ENCODE measurements at places on chromosomes 1 and 21. TPM values are rescaled to one million over a fixed set of nuclear protein-coding genes. Genes with fewer than 3 reads are reported as not detected.

Gene IL19
- polyA plus RNA-seq = not detected

Gene SPRR2E
- polyA plus RNA-seq = not detected

GRCh38 chr1:156801409-156802121 is 15.1 kb downstream of the SH2D2A start:
- no peak for DNase-seq

DNA sequence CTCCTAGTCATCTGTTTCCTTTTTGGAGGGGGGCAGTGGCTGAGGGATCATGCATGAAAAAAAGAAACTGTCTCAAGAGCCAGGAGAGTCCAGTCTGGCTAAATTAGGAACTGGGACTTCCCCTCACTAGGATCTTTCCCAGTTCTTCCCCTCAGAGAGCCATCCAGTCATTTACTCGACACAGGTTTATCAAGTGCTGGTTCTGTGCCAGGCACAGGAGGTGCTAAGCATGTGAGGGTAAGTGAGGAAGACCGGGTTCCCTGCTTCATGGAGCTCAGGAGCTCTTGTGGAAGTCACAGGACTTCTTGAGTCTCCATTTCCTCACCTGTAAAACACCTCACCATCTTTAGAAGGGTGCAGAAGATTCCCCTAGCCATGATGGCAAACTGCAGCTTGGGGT is 8.6 kb upstream of the NUAK2 start:
- DNase-seq = no peak

- no peak for DNase-seq
These were observed 5.9 kb downstream of the CDC14A start for GRCh38 chr1:100358210-100358609.

GRCh38 chr1:4059270-4059669 is 159.2 kb upstream of the C1orf174 start:
- DNase-seq = no peak

- DNase-seq = no peak
These were observed 3.3 kb downstream of the SH3BP5L start for GRCh38 chr1:248822148-248823032.

Gene LCE1D
- polyA plus RNA-seq = not detected

DNA sequence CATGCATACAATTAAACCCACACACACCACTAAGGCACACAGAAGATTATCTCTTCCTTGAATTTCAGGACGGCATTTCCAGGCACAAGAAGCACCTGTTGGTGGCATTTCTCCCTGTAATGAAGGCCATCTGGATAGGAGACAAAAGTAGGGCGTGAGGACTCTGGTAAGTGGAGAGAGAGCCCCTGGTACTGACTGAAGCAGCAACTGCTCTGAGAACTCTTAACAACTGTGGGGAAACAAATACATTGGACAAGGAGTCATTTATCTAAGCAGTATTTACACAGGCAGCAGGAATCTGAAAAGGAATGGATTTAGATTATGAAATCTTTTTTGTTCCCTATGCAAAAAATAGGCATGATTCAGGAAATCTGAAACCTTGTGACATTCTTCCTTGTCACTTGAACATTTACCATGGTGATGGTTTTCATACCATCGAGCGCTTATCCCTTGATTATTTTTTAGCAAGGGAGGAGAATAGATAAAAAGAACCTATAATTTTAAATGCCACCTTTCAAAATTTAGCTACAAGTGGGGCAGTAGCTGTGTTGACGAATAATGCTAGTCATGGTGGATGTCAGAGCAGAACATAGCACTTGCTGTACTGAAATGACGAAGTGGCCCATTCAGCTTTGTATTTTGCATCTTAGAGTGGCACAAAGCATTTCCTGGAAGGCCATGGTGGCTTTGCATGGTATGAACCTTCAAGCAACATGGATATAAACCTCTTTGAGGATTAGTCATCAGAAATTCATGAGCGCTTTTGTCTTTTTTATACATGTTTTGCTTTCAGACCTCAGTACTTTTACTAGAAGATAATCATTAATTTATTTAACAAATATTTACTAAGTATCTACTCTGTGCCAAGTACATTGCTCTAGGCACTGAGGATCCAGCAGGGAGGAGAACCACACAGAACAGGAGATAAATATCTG is 362.0 kb downstream of the ADGRL2 start:
- no peak for DNase-seq

Gene RASAL2
- 17.8 TPM for polyA plus RNA-seq

Measured in AG04450 (cell line).